ENCODE measurements at places on chromosomes 4 and X.

DNA sequence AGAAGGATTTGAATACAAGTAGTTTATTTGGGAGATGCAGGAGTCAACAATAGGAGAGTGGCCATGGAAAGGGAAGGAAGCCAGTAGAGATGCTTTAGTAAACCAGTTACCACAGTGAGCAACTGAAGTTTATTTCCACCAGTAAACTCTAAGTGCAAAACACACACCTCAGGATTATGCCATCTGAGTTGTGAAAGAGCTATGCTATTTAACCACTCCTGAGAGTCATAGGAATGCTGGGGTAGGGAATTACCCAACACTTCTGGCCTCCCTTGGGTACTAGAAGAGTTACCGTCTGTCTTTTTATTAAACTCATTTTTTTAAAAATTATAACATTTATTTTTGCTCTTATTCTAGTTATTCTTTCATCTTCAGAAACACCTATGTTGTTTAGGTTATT, 834.6 kb upstream of the AMOT start:
- no peak for DNase-seq

DNA sequence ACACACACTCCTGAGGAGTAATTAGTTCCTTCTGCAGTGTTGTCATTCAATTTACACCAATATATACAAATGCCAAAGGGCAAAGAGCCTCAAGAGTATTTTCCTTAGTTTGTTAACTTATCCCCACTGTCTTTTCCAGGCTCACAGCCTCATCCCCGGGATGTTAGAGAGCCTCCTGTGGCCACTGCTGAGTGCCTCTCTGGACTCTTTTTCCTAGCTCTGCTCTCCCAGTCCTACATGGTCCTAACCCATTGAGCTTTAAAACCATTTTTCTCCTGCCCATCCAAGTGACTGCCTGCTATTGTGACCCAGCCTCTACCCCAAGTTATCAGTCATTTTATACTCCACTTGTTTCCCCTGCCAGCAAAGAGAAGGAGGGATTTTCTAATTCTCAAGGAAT, 23.5 kb upstream of the TTC29 start:
- no peak for DNase-seq

DNA sequence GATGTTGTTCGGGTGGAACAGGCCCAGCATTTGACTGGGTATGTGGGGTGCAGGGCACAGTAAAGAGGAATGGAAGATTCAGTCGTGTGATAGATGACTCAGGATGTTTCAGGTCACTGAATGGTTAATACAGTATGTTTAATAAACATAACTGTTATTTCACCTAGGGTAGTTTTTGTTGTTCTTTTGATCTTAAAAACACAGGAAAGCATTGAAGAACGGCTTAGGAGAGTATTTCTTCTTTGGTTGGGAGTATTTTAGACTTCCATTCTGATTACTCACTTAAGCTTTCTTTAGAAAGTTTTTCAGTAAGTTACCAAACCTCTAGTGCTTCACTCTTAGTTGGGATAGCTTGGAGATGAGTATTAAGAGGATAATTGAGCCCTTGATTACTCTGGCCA, 62.3 kb downstream of the STAG2 start:
- no peak for DNase-seq

- DNase-seq, result no peak
Measured at GRCh38 chrX:100600758-100601157, 16.0 kb downstream of the TNMD start.

GRCh38 chr4:38516190-38516589, 147.8 kb upstream of the KLF3 start:
- no peak for DNase-seq

GRCh38 chr4:108205859-108206258, 37.1 kb upstream of the LEF1 start:
- DNase-seq, result no peak

DNA sequence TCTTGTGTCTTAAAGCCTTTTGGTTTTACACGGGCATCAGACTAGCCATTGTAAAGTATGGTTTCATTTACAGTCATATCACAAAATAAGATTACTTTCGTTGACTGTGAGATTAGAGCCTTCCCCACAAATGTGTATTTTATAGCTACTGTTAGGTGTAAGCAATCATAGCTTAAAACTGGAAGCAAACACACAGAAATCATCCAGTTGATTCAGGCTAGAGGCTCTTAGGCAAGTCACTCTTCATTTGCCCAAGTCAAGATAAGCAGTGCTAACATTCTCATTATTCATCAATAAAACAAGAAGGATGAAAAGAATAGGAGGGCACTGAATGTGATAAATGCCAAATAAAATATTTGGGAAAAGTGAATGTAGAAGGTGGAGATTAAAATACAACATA, 448.7 kb upstream of the FAM241A start:
- no peak for DNase-seq

DNA sequence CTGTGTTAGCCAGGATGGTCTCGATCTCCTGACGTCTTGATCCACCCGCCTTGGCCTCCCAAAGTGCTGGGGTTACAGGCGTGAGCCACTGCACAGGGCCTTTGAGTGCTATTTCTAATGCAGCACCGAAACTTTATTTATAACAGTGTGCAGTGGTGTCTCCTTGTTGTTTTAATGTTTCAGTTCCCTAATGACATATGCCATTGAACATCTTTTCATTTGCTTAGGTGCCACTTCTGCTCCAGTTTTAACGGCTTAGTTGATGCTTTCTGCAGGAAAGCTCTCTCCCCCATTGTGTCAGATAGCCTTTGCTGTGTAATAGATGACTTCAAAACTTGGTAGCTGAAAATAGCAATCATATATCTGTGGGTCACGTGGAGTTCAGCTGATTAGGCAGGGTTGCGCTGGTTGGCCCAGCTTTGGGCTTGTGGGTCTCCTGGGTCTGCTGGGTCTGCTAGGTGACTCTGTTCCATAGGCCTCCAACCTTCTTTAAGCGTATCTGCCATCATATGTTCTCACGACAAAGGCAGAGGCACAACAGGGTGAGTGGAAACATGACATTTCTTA, 76.4 kb upstream of the SHISA3 start:
- no peak for DNase-seq

DNA sequence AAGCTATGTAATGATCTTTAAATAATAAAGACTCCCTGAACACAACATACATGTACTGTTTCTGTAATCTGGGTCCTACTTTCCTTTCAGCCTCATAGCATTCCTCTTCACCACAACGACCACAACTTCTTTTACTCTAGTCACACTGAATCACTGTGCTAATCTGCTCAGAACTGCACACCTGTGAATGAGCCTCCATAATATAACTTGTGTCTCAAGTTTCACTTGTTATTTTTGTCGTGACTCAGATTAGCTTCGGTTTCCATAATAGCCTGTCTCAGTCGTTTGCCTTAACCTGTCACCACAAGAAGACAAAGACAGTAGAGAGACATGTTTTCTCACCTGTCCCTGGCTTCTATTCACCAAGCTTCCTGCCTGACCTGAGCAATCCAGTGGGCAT, 61.8 kb downstream of the MAGED1 start:
- no peak for DNase-seq

DNA sequence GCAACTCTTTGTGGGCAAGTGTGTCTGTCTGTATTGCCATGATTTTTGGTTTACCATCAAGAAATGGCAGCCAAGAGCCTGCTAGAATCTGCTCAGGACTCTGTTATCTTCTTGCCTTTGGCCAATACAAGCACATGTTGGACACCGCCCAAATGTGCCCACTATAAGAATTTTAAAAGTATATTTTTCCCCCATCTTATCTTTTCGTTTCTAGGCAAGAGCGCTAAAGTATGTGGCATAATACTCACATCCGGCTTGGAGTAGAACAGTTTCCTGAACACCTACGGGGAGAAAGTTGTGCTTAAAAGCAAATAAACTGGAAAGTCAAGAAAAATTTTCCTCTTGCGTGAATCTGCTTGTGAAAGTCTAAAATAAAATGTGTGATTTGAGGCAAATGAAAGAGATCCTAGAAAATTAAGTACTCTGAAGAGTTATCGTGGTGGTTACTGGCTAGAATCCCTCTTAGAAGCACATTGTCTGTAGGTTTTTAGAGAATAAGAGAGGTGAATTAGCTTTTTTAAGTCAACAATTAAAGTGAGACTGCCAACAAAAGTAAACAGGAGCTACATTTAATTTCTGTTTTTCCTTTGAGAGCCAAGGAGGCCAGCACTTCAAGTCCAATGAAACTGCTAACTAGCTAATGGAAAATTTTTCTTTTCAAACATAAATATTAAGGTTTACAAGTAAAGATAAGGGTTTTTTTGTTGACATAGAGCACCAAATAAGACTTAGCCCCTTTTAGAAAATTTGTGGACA, 220.2 kb downstream of the SOWAHB start:
- no peak for DNase-seq

GRCh38 chr4:37742149-37742548, 56.0 kb upstream of the RELL1 start:
- DNase-seq, result no peak

GRCh38 chr4:101708293-101709039, 82.1 kb upstream of the BANK1 start:
- DNase-seq, result no peak

Data from activated CD8-positive, alpha-beta memory T cell treated with anti-CD3 and anti-CD28 coated beads for 24 hours (primary cell).